Stimulated activated CD8-positive, alpha-beta memory T cell treated with anti-CD3 and anti-CD28 coated beads, Interleukin-2, amount 100 ng/mL, for 1 hour (primary cell): ENCODE measurements at places on chromosomes 4 and X.

DNA sequence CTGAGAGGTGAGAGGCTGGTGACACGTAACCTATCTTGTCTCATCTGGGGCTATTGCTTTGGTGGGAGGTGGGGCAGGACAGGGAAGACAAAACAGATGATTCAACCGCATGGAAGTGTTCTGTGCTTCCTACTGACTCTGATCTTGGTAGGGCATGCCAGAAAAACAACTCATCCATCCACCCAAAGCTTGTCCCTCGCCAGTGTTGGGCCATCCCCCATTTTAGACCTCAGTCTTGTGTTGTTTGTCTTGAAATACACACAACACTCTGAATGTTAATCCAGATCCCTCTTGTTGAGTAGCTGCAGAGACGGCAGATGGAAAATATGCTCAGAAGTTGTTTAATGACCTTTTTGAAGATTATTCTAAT is 377 bp downstream of the CHRNA9 start:
- no peak for DNase-seq

GRCh38 chr4:71807469-71807868 is 23.6 kb upstream of the GC start:
- DNase-seq, result no peak

- DNase-seq, result no peak
Observed at GRCh38 chrX:47568656-47569295, 7.8 kb downstream of the ARAF start.

GRCh38 chrX:1592470-1593142 is 1.2 kb downstream of the AKAP17A start:
- no peak for DNase-seq

GRCh38 chr4:6619466-6620255 is 20.8 kb upstream of the MRFAP1 start:
- no peak for DNase-seq

DNA sequence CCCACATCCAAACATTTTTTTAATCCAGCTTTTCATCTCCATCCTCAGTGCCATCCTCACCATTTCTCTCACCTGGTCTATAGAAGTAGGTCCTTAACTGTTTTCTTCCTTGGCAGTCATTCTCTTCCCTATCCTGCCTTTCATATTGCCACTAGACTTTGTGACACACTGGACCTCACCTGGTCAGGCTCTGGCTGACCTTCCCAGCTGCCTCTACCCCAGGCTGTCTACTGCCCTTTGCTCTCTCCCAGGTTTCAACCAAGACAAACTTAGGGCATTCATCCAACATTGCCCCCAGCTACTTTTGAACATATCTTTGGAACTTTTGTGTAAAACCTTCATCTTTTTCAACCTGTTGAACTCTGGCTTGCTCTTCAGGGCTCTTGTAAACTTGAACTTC is 39.8 kb downstream of the TRAPPC11 start:
- DNase-seq, result no peak

- peak; percentile 87 for DNase-seq
Observed at GRCh38 chr4:169757575-169758184, at the start of gene HPF1. TSS of gene HPF1 (minus strand) at chr4:169757944. CDS start at chr4:169757877, 67 bp downstream.

DNA sequence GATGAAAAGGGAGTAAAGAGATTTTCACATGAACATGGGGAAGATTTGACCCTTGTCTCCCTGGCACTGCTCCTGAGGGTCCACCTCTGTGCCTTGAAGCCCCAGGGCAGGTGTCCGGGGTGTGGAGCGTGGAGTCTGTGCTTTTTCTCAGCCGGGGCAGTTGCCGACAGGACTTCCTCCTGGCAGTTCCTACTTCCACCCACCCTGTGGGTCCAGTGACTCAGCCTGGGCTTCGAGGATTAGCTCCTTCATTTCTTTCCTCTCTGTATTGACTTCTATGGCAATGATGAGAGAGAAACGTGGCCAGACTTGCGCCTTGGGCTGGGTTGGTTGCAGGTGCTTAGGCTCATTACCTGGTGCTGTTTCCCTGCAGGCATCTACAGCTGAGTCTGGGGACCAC is 35.9 kb upstream of the CLCN4 start:
- DNase-seq, result no peak

- no peak for DNase-seq
Observed at GRCh38 chr4:82044141-82044993, 329.4 kb downstream of the HNRNPD start.

DNA sequence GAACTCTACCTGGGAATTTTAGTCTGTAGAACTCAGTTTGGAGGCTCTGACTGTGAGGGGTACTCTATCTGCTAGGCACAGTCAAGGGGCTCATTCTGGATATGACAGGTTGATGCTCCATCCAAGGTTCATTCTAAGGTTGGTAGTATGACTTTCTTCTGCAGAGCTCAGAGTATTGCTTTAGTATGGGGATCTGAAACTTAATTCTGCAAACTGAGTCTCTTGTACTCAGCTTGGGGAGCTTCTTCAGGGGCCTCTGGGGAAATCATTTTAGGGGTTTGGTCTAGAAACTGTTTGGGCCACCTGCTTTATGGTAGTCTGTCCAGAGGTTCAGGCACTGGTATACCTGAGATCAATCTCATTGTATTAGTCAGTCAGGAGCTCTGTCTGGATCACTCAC is 9.7 kb upstream of the TSR2 start:
- no peak for DNase-seq

DNA sequence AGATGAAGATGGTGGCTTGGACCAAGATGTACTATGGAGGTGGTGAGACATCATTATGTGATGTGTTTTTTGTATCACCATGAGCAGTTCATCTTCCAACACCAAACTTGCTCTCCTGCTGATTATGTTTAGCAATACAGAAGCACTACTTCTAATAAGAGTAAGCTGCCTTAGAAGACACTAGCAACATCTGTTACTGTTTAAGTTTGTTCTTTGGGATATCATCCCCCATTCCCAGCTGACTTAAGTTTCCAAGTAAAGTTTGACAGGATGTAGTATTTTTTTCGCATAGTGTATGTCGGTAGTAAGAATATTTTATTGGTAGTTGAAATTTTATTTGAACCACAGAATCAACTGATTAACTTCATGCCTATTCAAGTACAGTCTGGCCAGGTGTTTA is 123.5 kb upstream of the BMPR1B start:
- DNase-seq, result no peak

GRCh38 chr4:97396605-97397004 is 746.7 kb downstream of the STPG2 start:
- no peak for DNase-seq

GRCh38 chr4:123858465-123858864 is 461.9 kb downstream of the SPRY1 start:
- DNase-seq, result no peak

DNA sequence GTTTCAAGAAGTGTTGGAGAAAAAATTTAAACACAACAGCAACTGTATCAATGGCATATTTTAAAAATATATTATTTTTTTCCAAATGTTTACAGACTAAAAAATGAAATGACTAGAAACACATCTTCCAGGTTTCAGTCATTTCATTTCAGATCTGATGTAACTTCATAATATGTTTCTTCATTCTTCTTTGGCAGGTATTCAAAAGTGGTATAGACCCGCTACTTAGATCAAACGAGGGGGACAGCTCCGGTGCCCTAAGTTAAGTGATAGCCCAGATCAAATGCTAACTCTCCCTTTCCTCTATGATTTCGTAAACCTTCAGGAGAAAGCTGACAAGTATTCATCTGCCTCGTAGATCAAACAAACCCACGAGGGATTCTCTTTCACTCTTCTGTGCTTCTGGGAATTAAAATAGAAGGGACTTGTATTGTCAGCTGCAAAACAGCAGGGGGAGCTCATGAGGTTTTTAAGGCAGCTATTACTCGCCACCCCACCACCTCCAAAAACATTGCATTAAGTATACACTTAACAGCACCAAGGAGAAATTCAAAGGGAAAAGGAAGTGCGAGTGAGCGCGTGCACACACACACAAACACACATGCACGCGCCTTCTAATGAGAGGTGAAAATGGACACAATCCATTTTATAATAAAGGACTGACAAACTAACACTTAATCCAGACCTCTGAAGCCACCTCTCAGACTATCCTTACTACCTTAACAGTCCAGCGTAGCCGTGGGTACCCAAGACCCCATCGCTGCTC is 21.4 kb downstream of the HELT start:
- DNase-seq, result peak; percentile 4
